WTC11 (cell line): ENCODE measurements at places on chromosomes 11 and 22. TPM values are rescaled to one million over a fixed set of nuclear protein-coding genes. Genes with fewer than 3 reads are reported as not detected.

GRCh38 chr11:69396051-69396947, 85.2 kb upstream of the LINC01488 start:
- DNase-seq: no peak

GRCh38 chr22:35488513-35488912, 52.1 kb upstream of the RASD2 start:
- no peak for DNase-seq

DNA sequence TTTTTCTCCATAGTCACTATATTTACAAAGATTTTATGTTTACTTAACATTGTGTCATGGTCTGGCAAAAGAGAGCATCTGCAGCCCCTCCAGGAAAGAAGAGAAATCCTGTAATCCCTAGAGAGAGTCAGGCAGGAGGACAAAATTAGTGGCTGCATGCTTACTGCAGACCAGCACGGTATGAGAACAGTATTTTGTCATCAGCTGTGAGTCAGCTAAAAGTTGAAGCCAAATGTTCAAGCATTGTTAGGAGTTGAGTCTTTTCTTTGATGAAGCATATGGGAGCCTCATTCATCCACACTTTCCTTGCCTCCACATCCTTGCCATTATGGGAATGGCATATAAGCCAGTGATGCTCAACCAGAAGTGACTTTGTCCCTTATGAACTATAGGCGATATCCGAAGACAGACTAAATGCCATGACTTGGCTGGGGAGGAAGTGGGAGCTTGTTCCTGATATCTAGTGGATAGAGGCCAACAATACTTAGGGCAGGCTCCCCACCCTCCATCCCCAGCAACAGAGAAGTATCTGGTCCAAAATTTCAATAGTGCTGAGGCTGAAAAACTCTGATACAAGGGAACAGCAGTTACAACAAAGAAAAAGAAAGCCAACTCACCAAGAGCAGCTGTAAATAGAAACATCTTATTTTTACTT, 112.0 kb upstream of the OR5AK2 start:
- no peak for DNase-seq

- no peak for DNase-seq
These were observed 7.7 kb downstream of the FRMD8 start for GRCh38 chr11:65394125-65394536.

Gene TRIM5
- total RNA-seq: 31.8 to 35.3 TPM (median 32.8 TPM) in 3 replicates
